ENCODE measurements at places on chromosomes 6 and 20.

DNA sequence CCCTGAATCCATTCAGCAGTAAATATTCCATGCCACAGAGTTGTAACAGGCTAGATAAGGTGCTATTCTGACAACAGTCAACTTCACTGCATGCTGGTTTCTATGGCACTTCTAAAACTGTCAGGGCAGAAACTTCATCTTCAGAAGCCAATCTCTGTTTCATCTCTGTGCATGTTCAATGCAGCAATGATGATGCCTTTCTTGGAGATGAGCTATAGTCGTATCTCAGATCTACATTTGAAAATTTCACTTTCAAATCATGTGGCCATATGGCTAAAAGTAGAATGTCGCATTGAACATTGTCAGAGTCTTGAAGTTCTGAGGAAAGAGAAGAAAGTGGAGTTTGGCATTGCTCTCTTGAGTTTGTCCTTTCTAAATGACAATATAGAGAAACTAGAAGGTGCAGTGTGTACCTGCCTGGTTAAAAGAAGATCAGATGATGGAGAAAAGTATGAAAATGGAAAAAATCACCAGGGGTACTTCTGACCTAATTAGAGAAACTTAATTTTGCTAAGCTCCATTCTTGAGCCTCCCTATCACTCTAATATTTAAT lies 49.0 kb upstream of the VSTM2L start:
- DNase-seq: no peak
- no peak overlapping the region for H3K27ac ChIP-seq
- no peaks in the 10 kb centered on the region for H3K27me3 ChIP-seq
- no peak overlapping the region for H3K4me3 ChIP-seq
- no peaks in the 10 kb centered on the region for H3K4me1 ChIP-seq

- peaks cover 14% of the 10 kb centered on the region for H3K4me1 ChIP-seq
- H3K27me3 ChIP-seq: no peaks in the 10 kb centered on the region
Observed at GRCh38 chr20:57667388-57667787, 42.4 kb downstream of the PMEPA1 start.

DNA sequence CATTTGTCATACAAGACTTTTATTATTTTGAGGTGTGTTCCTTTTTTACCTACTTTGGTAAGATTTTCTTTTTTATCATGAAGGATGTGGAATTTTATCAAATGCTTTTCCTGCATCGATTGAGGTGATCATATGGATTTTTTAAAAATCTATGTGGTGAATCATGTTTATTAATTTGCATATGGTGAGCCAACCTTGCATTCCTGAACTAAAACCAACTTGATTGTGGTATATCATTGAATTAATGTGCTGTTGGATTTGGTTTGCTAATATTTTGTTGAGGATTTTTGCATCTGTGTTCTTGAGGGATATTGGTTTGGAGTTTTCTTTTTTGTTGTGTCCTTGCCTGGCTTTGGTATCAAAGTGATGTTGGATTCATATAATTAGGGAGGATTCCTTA lies 848.1 kb upstream of the EYS start:
- no peaks in the 10 kb centered on the region for H3K4me1 ChIP-seq
- no peak overlapping the region for H3K27ac ChIP-seq
- no peaks in the 10 kb centered on the region for H3K36me3 ChIP-seq
- no peak overlapping the region for H3K4me3 ChIP-seq
- no peaks in the 10 kb centered on the region for H3K27me3 ChIP-seq

GRCh38 chr6:32662099-32662498 lies 4.4 kb downstream of the HLA-DQB1 start:
- no peaks in the 10 kb centered on the region for H3K27me3 ChIP-seq
- no peaks in the 10 kb centered on the region for H3K36me3 ChIP-seq
- no peak overlapping the region for H3K4me3 ChIP-seq
- H3K27ac ChIP-seq: no peak overlapping the region
- no peaks in the 10 kb centered on the region for H3K4me1 ChIP-seq
- no peak for DNase-seq

GRCh38 chr6:71336901-71337300 lies 48.3 kb downstream of the OGFRL1 start:
- no peak for DNase-seq
- H3K27me3 ChIP-seq: no peaks in the 10 kb centered on the region
- no peaks in the 10 kb centered on the region for H3K36me3 ChIP-seq
- H3K4me1 ChIP-seq: peaks cover 6% of the 10 kb centered on the region
- no peak overlapping the region for H3K4me3 ChIP-seq

GRCh38 chr6:38146734-38147027 lies 327.2 kb downstream of the ZFAND3 start:
- H3K27ac ChIP-seq: no peak overlapping the region
- no peak overlapping the region for H3K4me3 ChIP-seq
- no peaks in the 10 kb centered on the region for H3K36me3 ChIP-seq
- no peak for DNase-seq
- no peaks in the 10 kb centered on the region for H3K4me1 ChIP-seq

DNA sequence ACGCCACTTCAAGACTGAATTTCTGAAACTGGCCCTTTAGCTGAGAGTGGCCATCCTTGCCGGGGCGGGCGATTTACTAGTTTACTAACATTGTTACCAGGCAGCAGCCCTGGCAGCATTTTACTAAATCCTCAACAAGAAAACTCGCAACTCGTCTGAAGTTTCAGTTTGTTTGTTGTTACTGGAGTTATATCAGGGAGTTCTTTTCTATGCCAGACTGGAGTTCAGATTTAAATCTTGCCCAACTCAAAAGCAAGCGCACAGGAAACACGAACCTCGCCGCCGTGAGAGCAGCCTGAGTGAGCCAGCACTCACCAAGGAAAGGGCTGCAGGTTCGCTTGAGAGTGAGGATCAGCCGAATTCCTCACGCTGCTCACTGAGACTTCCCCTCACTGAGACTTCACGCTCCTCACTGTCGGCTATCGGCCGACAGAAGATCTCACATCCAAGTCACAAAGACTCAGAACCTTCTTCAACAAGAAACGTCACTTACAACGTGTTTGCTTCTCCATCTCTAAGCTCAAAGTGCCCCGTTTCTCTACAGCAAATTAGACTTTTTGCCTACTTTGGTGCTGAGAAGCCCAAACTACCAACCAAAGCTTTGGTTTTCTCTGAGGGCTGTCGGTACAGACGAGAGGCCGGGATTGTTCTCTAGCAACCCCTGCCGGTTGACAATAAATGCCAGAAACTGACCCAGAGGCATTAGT lies 78.9 kb downstream of the OLIG3 start:
- H3K4me1 ChIP-seq: no peaks in the 10 kb centered on the region
- no peak for DNase-seq
- H3K36me3 ChIP-seq: no peaks in the 10 kb centered on the region
- H3K4me3 ChIP-seq: no peak overlapping the region
- peaks cover 32% of the 10 kb centered on the region for H3K27me3 ChIP-seq

- DNase-seq: no peak
- H3K4me1 ChIP-seq: peaks cover 28% of the 10 kb centered on the region
- peaks cover 11% of the 10 kb centered on the region for H3K36me3 ChIP-seq
- H3K27me3 ChIP-seq: no peaks in the 10 kb centered on the region
- no peak overlapping the region for H3K27ac ChIP-seq
- H3K4me3 ChIP-seq: no peak overlapping the region
Observed at GRCh38 chr6:156786652-156787051, 9.5 kb downstream of the ARID1B start.

- H3K36me3 ChIP-seq: no peaks in the 10 kb centered on the region
- H3K27ac ChIP-seq: no peak overlapping the region
- H3K4me3 ChIP-seq: no peak overlapping the region
- DNase-seq: no peak
Observed at GRCh38 chr20:57117296-57117695, 149.1 kb downstream of the BMP7 start.

DNA sequence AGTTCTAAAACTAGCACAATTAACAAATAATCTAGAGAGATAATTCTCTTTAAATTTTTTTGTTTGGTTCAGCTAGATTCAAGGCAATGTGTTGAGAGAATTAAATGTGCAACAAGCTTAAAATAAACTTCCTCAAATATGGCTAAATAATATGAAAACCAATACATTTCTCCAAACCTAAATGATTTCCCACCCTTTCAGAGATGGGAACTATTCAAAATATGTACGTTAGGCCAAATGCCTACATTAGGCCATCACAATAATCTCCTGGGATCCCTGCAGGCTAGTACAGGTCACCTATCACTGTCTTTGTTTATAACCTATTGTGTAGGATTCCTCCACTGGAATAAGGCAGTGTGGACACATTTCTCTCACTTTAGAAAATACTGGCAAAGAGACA lies 1.7 kb downstream of the FAXC start:
- H3K36me3 ChIP-seq: no peaks in the 10 kb centered on the region
- DNase-seq: no peak
- H3K4me3 ChIP-seq: no peak overlapping the region
- peaks cover 15% of the 10 kb centered on the region for H3K4me1 ChIP-seq
- H3K27ac ChIP-seq: no peak overlapping the region

GRCh38 chr6:5215799-5216198 lies 45.0 kb downstream of the LYRM4 start:
- H3K27me3 ChIP-seq: no peaks in the 10 kb centered on the region
- H3K4me3 ChIP-seq: no peak overlapping the region
- H3K36me3 ChIP-seq: peaks cover 10% of the 10 kb centered on the region
- DNase-seq: no peak
- no peak overlapping the region for H3K27ac ChIP-seq

DNA sequence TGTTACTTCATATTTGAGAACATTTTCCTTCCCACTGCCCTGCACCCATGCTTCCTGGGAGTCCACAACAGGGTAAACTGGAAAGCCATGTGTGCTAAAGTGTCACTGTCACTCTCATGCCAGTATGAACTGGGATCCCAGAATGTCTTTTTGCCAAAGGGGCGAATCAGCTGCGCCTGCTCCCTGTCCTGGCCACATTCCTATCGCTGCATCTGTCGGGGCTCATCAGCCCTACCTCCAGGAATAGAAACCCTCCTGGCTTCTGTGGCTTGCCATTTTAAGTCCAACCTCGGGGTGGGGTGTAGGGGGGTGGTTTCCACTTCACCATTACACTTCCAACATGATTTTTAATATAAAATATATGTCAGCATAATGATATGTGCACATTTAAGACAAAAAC lies 933 bp downstream of the KLHL31 start:
- H3K4me3 ChIP-seq: no peak overlapping the region
- no peaks in the 10 kb centered on the region for H3K4me1 ChIP-seq
- no peaks in the 10 kb centered on the region for H3K27me3 ChIP-seq
- DNase-seq: no peak
- H3K27ac ChIP-seq: no peak overlapping the region
- H3K36me3 ChIP-seq: no peaks in the 10 kb centered on the region

GRCh38 chr6:106360989-106361430 lies 493 bp downstream of the CRYBG1 start:
- H3K27ac ChIP-seq: peak overlapping the region; percentile 50
- DNase-seq: peak; percentile 62
- no peaks in the 10 kb centered on the region for H3K27me3 ChIP-seq
- peak overlapping the region; percentile 84 for H3K4me3 ChIP-seq

DNA sequence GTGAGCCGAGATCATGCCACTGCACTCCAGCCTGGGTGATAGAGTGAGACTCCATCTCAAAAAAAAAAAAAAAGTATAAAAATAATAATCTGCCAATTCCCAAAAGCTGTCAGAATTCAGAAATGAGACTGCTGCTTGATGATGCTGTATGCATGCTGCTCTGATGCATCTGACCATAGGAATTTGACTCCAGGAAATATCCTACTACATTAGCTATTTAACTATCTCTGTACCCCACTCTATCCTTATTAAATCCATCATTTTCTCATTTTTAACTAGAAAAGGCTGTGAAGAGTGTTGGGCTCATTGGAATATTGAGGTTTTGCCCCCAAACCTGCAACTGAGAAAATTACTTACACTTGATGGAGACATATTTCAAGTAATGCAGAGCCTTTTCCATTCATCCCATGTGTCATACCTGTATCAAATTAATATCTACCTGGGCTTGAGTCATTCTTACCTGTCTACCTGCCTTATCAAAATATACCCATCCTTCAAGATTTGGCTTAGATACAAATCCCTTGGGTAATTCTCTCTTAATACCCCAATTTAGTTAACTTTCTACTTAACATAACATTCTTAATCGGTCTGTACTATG lies 135.2 kb upstream of the PREP start:
- H3K27ac ChIP-seq: no peak overlapping the region
- no peaks in the 10 kb centered on the region for H3K27me3 ChIP-seq
- no peak for DNase-seq
- H3K4me3 ChIP-seq: no peak overlapping the region
- no peaks in the 10 kb centered on the region for H3K36me3 ChIP-seq
- peaks cover 20% of the 10 kb centered on the region for H3K4me1 ChIP-seq

DNA sequence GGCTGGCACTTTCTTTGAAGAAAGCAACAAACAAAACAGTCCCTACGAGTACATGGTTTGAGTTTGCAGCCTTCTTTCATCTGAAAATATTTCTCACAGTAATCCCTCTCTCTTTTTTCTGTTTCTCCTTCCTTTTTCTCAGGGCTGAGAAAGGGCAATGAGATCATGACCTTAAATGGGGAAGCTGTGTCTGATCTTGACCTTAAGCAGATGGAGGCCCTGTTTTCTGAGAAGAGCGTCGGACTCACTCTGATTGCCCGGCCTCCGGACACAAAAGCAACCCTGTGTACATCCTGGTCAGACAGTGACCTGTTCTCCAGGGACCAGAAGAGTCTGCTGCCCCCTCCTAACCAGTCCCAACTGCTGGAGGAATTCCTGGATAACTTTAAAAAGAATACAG lies 80.7 kb upstream of the CLDN20 start:
- H3K4me1 ChIP-seq: peaks cover 16% of the 10 kb centered on the region
- no peak overlapping the region for H3K4me3 ChIP-seq
- no peaks in the 10 kb centered on the region for H3K36me3 ChIP-seq
- no peak for DNase-seq
- H3K27ac ChIP-seq: no peak overlapping the region
- H3K27me3 ChIP-seq: no peaks in the 10 kb centered on the region

DNA sequence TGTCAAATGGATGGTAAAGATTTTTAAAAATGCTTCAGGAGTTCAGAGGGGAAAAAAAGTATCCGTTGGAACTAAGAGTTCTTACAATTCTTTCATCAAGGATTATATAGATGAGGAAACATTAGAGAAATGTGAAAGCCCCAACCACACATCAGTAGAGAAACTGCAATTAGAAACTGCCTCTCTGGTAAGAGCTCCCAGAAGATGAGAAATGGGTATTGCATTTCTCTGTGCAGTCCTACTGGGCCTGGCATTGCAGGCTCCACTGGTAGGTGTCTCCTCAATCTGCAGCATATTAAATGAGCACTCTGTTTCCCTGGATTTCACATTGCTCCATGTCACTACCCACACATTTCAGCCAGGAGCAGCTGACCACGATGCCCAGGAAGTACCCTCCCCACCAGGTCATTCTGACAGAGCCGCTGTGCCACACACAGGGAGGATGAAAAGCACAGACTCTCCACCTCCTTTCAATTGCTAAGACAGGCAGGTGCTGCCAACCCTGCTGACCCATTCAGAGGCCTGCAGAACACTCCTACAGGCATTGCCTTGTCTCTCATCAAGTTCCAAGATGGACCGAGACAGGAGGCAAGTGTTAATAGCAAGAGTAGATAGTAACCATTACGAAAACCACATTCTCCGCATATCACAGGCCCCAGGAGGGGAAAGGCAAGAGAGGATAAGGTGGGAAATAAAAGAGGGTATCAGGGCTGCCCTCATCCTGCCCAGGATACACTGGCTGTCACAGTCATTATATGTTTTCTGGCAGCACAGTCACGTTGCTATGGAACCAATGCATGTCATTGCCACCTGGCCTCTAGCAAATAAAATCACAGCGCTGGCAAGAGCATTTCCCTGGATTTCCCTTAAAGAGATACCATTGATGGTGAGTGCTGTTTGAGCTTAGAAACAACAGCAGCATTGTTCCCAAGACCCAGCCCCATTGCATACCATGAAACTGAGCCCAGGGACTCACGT lies 241.7 kb downstream of the ATXN1 start:
- H3K36me3 ChIP-seq: no peaks in the 10 kb centered on the region
- H3K27me3 ChIP-seq: no peaks in the 10 kb centered on the region
- no peaks in the 10 kb centered on the region for H3K4me1 ChIP-seq
- no peak overlapping the region for H3K27ac ChIP-seq
- DNase-seq: no peak

Data from RWPE2 (cell line).